Fibroblast of mammary gland (primary cell): ENCODE measurements at places on chromosomes 4 and X.

- DNase-seq: peak; percentile 39
These were observed 2.0 kb upstream of the ATRX start for GRCh38 chrX:77788050-77788449.

DNA sequence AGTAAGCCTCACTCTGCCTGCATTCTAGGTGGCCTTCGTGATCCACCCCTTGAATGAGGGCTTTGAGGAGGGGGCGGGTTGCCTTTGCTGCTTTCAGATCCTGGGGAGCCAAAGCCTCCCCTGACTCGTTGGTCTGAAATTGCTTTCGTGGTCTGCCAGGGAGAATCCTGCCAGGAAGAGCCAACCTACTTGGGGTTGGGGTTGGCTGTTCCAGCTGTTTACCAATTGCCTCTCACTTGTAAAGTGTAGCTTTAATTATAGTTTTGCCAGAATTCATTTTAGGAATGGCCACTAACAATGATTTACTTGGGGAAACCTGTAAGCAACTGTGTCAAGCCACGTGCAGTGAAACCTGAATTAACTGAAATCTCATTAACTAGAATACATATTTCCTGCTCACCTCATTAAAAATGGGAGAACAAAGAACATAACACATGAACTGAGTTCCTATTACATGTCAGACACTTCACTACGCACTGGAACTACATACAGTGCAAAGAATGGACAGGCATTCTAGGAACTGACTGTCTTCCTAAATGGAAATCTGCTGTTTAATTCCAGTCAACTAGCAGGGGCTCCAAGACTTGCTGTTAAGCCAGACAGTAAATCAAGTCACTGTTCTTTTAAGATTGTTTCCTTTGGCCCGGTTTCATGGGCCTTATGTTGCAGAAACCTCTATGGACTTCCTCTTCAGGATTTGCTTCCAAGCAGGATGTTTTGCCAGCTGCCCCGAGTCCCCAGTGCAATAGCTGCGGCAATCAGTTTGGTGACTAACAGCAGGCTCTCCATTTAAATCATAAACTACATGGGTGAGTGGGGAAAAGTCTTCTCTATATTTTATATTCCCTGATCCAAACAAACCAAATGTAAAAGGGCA lies 16.4 kb upstream of the NKRF start:
- DNase-seq: peak; percentile 88

- DNase-seq: peak; percentile 84
These were observed 345.9 kb upstream of the NOCT start for GRCh38 chr4:138669479-138670315.

- DNase-seq: no peak
These were observed 47.1 kb downstream of the CHIC2 start for GRCh38 chr4:54017308-54017707.

DNA sequence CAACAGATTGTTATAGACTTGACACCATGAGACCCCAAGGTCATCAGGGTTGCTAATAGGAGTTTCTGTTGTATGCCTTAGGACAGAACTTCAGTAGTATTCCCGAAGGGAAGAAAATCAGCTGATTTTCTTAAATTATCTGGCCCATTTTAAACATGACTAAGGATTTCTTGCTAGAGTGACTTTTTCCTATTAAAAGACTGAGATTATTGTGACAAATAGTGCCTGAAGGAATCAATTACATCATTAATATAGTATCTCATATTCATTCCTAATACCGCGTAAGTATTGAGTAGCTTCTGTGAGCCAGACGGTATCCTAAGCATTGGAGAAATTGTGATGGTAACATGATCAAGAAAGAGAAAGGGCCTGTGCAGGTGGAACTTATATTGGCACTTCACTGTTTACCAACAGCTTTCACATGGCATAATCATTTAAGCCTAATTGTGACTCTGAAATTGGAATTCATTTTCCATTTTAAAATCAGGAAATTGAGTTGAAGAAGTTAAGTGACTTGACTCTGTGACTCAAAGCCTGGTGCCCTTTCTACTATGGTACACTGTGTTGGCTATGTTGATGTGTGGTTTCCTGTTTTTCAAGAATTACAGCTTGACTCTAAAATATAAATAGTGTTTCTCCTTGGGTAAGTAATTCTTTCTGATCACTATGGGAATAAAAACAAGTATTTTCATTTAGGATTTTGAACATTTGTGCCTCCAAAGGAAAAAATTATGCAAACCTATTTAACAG lies 4.1 kb downstream of the AFF1 start:
- DNase-seq: peak; percentile 26

- DNase-seq: no peak
These were observed 56.4 kb upstream of the GPR78 start for GRCh38 chr4:8523766-8524165.

DNA sequence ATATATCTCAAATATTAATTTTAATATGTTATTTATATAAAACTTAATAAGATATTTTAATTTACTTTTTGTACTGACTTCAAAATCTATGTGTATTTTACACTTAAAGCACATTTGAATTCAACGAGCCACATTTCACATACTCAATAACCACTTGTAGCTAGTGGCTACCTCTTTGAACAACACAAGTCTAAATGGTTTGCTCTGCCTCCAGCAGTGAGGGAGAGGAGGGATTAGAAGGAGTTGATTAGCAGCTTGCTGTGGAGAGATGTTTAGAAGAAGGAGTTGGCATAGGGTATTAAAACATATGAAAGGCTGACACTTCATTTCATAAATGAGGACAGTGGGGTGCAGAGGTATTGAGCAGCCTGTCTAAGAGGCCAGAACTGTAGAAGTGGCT lies 124.0 kb downstream of the ARHGAP24 start:
- no peak for DNase-seq

DNA sequence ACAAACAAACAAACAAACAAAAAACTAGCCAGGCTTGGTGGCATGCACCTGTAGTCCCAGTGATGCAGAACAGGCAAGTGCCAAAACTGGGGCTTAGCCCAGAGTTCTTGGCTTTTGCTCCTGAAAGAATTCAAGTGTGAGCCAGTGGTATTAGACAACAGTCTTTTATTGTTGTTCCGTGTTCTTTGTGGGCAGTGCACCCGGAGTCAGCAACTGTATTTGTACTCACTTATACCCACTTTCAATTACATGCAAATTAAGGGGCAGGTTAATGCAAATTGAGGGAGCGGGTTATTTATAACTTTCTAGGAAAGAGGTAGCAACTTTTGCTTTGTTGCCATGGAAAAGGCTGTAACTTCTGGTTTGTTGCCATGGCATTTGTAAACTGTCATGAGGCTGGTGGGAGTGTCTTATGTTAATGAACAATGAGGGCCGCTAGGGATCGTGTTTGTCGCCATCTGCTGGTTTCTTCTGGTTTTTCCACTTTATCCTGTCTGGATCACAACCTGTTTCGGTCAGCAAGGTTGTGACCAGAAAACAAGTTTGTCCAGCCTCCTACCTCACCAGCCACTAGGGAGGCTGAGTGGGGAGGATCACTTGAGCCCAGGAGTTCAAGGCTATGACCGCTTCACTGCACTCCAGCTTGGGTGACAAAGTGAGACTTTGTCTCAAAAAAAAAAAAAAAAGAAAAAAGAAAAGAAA lies 88.8 kb upstream of the ESX1 start:
- DNase-seq: peak; percentile 83

- DNase-seq: no peak
These were observed 256.6 kb downstream of the IL1RAPL1 start for GRCh38 chrX:28843817-28844216.

- no peak for DNase-seq
These were observed 309.5 kb upstream of the FMR1 start for GRCh38 chrX:147602176-147602696.

GRCh38 chr4:26996745-26997144 lies 136.1 kb downstream of the STIM2 start:
- DNase-seq: no peak

GRCh38 chr4:8395504-8396296 lies 44.8 kb downstream of the ACOX3 start:
- no peak for DNase-seq

- DNase-seq: no peak
These were observed 700.7 kb downstream of the PCDH18 start for GRCh38 chr4:136831553-136831952.

DNA sequence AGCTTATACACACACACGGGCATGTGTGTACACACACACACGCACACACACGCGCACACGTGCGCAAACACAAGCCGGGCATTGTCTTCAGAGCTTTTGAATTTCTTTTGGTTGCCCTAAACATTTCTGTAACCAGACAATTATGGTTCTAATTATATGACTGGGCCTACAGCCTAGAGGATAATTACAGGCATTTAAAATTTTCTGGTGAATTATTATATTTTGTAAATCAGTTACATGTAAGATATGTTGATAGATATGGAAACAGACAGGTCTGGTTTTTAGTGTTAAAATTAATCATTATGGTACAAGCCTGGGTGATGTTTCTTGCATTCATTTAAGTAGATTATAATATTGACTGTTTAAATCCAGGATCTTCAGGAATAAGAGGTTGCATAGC lies 1120.5 kb downstream of the ADGRL3 start:
- no peak for DNase-seq

DNA sequence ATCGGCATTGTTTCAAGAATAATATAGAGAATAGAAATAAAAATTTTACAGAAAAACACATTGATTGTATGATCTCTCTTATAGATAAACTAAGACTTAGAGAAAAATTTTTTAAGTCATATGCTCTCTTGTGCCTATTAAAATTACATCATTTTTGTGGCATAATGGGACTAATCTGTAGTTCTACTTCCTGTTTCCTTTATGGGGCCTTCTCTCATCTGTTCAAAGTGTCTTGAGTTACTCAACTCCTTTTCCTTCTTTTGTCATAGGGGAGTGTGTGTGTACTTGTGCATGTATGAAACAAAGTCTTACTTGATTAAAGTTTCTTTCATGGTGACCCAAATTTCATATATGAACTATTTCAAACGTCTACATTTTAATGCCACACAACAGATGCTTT lies 1448.9 kb upstream of the TENM3 start:
- DNase-seq: no peak

DNA sequence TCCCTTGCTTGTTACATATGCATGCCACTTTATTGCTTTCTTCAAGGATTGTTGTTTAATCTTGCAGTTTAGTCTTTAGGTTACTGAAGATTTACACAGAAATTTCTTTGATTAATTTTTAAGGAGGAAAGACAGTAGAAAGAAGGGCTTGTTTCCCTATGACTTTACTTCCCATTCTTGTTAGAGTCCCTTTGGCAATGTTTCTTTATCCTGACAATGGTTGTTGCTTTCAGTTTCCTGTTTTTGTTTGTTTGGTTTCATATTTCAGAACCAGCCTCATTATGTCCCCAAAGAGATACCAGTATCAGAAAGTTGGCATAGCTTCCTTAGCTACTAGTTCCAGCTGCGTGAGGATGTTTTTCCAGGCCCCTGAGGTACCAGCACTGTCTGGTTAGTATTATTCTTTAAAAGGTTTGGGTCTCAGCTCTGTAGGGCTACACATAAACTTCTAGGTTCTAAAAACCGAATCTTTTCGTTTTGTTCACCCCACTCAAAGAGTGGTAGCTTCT lies 61.3 kb upstream of the UNC5C start:
- DNase-seq: no peak

- peak; percentile 66 for DNase-seq
These were observed 56.7 kb downstream of the ANK2 start for GRCh38 chr4:113106108-113106507.

GRCh38 chr4:110618581-110619462 lies 4.1 kb downstream of the PITX2 start:
- no peak for DNase-seq

GRCh38 chr4:48197643-48198237 lies 63.7 kb upstream of the TXK start:
- no peak for DNase-seq

- DNase-seq: peak; percentile 63
These were observed 12.8 kb upstream of the CFAP299 start for GRCh38 chr4:80322716-80323115.

DNA sequence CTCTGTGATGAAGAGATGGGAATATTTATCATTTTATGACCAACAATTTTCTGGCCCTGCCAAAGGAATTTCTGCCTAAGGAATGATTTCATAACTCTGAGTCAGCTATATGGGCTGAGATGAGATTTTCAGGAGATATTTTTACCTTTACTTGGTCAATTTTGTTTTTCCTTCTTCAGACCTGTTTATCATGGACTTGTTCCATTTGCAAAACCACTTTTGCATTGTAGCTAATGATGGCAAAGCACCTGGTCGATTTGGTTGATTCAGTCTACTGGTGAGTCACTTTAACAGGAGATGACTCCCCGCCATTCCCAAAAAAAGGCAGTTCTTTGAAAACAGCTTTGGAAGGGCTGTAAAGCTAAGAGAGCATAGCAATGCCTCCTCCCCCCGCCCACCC lies 53.3 kb downstream of the TEX13A start:
- DNase-seq: peak; percentile 34

- DNase-seq: peak; percentile 57
These were observed 27.9 kb downstream of the ARHGEF6 start for GRCh38 chrX:136752796-136753195.

DNA sequence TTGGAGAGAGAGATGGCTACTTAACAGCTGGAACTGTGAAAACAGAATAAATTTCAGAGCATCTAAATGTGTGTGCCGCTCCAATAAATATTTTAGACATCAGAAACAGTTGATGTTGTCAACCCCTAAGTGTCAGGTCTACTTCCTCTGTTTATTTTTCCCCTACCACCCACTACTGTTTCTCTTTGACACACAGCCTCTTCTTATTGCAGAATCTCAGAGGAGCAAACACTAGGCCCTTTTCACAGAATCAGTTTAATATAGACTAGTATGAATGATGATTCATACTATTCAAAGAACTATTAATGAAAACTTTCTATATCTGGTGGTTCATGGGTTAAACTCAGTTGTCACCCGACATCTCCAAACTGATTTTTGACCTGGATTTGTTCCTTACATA lies 33.9 kb downstream of the NAA11 start:
- DNase-seq: no peak

DNA sequence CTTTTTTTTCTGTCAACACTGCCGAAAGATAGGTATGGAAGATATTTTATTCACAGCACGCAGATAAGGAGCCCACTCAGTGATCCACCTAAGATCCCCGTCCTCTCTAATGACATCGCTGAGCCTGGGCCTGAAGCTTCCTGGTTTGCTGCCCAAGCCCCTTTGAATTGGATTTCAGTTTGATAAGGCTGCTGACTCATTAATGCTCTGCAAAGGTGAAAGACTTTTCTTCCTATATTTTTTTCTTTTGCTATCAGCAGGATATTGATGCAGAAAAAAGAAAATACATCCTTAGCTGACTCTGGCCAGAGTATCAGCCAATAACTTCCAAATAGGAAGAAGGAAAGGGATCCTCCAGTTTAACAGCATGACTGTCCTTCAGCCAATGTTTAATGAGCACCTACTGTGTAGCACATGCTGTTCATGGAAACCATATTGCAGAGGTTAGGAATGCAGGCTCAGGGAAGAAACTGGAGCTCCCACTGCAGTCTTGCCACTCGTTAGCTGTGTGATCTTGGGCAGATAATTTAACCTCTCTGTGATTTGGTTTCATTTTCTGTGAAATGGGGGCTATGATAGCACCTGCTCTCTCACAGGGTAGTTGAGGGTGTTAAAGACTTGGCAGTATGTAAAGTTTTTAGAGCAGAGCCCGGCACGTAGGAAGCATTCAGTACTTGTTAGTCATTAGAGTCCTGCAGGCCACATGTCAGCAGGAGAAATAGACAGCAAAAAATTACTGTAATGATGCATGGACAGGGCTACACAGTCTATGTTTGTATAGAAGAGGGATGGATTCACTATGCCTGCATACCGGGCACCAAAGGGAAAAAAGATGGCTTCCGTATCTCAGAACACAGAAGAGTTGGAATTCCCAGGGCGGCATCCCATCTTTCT lies 39.3 kb downstream of the EVC start:
- DNase-seq: peak; percentile 88
